ENCODE measurements at places on chromosomes 2 and 18.

DNA sequence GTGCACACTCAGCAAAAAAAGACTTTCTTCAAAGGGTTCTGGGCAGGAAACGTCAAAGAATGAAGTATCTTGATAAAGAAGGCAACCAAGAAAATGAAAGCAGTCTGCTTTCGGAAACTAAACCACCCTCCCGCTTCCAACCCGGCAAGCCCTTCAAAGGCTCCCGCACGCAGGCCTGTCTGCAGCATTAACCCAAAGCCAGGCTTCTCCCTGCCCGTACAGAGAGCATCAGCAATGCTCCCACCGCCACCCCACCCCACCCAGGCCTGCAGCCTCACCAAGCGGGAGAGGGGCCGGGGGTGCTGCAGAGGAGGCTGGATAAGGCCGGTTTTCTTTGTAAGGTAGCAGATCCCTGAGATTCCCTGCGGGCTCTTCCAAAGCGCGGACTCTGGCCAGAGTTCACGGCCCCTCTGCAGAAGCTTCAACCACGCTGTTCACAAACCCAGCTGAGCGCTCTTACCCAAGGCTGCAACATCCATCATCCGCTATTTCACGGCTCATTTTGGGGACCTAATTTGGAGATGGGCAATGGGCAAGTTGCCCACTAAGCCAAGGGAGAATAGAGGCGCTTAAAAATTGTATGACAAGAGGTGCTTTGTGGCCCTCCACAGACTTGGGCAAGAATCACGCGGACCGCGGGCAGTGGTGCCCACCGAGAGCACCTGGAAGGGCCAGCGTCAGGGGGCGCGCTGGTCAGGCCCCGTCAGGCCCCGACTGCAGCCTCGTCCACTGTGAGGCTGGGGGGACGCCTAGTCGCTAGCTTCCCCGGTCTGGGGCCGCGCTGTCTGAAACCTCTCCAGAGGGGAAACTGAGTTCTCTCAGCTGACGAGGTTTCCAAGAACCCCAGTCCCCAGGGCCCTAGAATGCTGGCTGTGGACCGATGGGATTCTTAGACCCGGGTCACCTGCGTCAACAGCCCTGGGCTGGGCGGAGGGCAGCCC lies 225.4 kb upstream of the ID2 start:
- DNase-seq: no peak

GRCh38 chr2:54809819-54810218 lies 86.4 kb downstream of the EML6 start:
- DNase-seq: no peak

DNA sequence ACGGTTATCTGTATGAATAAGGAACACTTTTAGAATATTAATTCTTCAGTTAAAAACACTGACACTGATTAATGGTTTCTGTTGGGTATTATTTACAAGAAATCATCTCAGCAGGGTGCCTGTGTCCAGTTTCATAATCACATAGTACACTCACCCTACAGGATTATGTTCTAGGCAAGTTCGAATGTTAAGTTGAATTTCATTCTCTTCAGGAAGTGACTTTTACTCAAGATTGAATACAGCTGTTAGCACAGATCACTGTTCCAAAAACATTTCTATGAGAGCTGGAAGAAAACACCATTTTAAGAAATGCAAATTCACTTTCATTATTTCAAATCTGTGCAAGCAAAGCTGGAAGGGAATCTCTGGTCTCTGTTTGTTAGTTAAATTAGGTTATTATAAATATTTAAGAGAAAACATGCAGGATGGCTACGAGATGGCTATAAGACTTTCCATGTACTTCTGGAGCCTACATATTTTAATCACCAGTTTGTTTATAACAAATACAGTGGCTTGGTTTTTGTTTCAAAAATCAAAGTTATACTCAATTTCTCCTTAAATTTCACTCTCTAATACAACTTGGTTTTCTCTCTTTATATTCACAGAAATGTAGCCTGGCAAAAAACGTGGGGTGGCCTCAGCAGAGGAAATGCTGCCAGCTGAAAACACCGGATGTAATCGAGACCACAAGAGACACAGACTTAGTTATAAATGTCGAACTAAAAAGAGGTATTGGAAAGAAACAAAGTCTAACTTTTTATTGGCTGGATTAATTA lies 65.8 kb downstream of the RBMS1 start:
- no peak for DNase-seq

DNA sequence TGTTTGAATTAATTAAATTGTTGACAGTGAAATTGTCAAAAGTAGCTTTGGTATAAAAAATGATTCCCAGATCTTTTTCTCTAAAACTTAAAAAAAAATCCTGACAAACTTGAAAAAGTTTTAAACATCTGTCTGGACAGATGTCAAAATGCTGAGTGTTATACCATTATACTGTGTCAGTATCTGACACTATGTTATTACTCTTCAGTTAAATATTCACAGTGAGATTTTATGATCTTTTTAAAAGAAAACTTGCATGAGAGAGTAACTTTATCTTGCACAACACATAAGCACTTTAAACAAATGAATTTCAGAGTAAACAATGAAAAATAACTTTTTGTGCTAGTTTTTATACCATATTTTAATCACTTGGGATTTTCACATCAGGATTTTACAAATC lies 167.4 kb downstream of the MEIS1 start:
- no peak for DNase-seq

- DNase-seq: no peak
Measured at GRCh38 chr2:88737385-88737784, 45.9 kb downstream of the RPIA start.

DNA sequence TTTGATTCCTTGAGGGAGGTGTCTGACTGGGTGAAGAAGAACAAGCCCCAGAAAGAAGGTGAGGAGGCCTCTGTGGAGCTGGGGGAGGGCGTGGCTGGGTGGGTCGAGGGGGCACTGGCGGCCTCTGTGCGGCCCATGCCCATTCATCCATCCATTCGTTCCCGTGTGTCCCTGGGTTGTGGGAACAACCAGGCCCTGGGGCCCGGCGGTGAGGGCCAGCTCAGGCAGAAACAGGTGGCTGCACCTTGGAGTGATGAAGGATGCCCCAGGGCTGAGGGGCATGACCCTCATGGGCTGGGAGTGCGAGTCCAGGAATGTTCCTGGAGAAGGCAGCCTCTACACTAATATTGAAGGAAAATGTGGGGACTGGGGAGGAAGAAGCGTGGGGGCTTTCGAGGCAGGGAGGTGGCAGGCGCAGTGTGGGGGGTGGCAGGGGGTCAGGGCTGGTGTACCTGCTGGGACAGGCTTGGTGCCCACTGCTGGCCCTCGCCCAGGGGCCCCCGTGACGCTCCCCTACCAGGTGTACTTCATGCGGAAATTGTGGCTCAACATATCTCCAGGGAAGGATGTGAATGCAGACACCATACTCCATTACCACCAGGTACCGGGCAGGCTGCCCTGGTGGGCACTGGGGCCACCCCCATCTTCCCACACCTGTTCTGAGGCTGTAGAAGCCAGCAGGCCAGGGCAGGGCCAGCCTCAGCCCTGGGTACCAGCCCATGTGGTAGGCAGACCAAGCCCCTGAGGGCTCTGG lies 11.2 kb upstream of the GPR17 start:
- no peak for DNase-seq

- DNase-seq: no peak
Measured at GRCh38 chr2:230696670-230697069, 16.0 kb upstream of the CAB39 start.

Data from D341Med (cell line).